ENCODE measurements at places on chromosomes 7 and 10. TPM values are rescaled to one million over a fixed set of nuclear protein-coding genes. Genes with fewer than 3 reads are reported as not detected.

Gene GRM3
- not detected for total RNA-seq

Gene CPA4
- total RNA-seq = 3.2 TPM

Gene NPVF
- total RNA-seq = not detected

Gene ZNF800
- 40.2 TPM for total RNA-seq

Gene SLC29A4
- 38.2 TPM for total RNA-seq

Gene ITGB8
- total RNA-seq = 6.1 TPM

Gene ADCY1
- total RNA-seq = 3.3 TPM

Gene IFIT1B
- not detected for total RNA-seq

Gene FAM25G
- total RNA-seq = not detected

Gene MGMT
- 15.8 TPM for total RNA-seq

Gene SPDYE18
- total RNA-seq = 0.42 TPM

Gene OR2A1
- total RNA-seq = 0.16 TPM

Gene CALML3
- total RNA-seq = not detected

Gene TFR2
- 0.29 TPM for total RNA-seq

Data from mesenteric fat pad (tissue), 1 donor.